SIG-M5 (cell line): ENCODE measurements at places on chromosomes 13 and 19.

DNA sequence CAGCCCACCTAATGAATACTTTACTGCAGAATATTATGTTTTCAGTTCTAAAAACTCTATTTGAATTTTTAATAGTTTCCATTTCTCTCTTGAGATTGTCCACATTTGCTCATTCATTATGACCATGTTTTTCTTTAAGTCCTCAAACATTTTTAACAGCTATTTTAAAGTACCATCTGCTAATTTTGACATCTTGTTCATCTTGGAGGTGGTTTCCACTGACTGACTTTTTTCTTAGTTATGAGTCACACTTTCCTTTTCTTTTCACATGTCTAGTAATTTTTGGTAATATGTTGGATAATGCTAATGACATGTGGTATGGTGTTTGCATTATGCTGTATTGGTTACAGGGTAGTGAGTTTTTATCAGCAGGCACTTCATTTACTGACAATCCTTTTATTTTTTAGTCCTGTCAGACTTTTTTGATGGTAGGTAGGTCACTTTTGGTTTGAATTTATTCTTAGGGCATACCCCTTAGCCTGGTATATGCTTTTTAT is 15.4 kb upstream of the ESD start:
- DNase-seq, result no peak

GRCh38 chr19:35000647-35001501 is 751 bp downstream of the GRAMD1A start:
- no peak for DNase-seq

GRCh38 chr13:43300865-43301264 is 277.5 kb downstream of the DNAJC15 start:
- DNase-seq, result no peak

DNA sequence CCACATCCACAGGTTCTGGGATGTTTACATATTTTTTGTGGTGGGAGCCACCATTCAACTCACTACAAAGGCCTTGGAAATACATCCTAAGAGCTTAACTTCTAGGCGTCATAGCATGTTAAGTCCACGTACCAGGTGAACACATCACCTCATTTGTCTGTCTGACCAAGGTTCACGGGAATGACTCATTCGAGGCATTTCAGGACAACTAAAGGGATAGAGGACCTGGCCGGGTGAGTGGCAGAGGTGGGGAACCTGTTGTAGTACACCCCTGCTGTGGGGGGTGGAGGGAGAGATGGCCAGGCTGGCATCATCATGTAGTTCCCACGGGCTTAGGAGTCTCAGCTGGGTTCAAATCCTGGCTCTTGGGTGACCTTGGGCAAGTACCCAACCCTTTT is 51.5 kb downstream of the BICRA start:
- DNase-seq, result no peak

DNA sequence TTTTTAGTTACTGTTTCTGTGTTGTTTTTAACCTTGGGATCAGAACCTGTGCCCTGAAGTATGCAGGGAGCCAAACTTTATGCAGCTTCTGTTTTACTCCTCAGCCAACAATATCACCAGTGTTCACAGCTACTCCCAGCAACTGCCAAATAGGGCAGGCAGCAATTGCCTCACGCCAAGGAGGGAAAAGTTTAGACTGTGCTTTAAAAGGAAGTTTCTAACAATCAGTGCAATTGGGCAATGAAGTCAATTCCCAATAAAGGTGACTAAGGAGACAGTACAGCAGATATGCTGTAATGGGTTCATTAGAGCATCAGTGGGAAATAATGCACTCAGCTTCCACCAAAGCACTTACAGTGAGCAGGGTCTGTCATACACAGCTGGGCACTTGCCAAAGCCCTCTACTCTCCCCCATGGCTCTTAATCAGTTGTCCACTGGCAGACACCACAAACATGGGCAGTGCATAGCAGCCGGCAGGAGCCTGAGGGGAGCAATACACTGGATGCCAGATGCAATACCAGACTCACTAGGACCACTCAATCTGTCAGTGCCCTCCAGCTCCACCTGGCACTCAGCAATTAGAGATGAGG is 19.3 kb downstream of the ENOX1 start:
- DNase-seq, result no peak
